ENCODE measurements at places on chromosomes 12 and 14. TPM values are rescaled to one million over a fixed set of nuclear protein-coding genes. Genes with fewer than 3 reads are reported as not detected.

The C12orf50 gene
- total RNA-seq, result not detected

DNA sequence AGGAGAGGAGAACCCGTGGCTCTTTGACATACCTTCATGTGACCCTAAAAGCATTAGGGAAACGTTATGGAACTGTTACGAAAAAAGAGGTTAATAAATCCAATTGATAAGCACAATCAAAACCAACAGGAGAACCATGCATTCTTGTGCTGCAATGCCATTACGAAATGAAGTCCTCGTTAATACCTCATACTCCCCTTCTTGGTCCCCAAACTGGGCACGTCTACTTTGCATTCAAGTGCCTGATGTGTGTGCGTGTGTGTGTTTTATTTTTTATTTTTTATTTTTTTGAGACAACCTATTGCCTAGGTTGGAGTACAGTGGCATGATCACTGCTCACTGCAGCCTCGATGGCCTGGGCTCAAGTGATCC, 150.0 kb downstream of the ETV6 start:
- DNase-seq, result no peak

- DNase-seq, result no peak
Observed at GRCh38 chr14:75604979-75605851, 26.8 kb downstream of the FLVCR2 start.

The CYP46A1 gene
- 0.02 TPM for total RNA-seq

GRCh38 chr14:60003991-60004390, 84.0 kb downstream of the LRRC9 start:
- DNase-seq, result no peak

- no peak for DNase-seq
Observed at GRCh38 chr12:54053751-54054741, at the start of gene HOXC4. HOXC4 (plus strand) TSS chr12:54053835; CDS start chr12:54053923, 88 bp downstream.

DNA sequence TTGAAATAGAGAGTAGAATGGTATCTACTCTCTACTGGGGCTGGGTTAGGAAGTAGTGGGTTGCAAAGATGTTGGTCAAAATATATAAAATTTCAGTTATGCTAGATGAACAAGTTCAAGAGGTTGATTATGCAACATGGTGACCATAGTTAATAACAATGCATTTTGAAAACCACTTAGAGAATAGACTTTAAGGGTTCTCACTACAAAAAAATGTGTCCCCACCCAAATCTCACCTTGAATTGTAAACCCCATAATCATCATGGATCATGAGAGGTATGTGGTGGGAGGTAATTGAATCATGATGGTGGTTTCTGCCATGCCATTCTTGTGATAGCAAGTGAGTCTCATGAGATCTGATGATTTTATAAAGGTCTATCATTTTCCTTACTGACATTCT, 94.0 kb downstream of the C12orf50 start:
- DNase-seq, result no peak

The PPFIBP1 gene
- total RNA-seq, result 25.3 TPM

The WDR20 gene
- 13.3 TPM for total RNA-seq

GRCh38 chr12:49336645-49337584, at the start of gene C1QL4:
C1QL4 (minus strand) TSS chr12:49337188; CDS start chr12:49336477, 711 bp downstream.
- peak; percentile 62 for DNase-seq

DNA sequence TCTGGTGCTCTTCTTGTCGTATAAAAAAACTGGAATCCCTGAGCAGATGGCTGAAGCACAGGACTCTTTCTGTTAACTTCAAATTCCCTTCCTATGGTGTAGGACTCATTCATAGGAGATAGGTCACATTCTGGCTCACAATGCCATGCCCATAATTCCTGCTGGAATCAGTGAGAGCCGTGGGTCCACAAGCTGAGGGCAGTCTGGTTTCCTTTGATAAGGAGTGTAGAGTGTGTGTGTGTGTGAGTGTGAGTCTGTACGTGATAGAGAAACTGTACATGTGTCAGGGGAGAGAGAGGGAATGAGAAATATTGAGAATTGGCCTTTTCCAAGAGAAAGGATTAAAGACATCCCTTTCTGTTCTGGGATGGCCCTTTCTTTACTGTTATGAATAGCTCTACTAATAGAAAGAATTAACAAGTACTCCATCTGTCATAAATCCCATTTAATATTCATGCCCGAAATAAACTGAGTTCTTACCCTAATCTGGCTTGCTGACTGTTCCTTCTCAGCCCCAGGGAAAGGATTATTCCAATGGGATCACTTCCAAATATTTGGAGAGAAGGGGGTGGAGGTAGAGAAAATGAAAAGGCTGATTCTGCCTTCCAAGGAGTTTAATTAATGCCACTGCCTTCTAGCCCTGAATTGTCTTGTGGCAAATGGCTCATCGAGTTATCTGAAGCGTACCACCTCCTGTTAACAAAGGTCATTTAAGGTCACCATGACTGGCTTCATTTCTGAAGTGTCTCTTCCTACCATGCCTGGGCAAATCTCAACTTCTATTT, 79.0 kb downstream of the TMX1 start:
- peak; percentile 71 for DNase-seq

GRCh38 chr12:41946106-41946505, 198.6 kb downstream of the GXYLT1 start:
- DNase-seq, result no peak

DNA sequence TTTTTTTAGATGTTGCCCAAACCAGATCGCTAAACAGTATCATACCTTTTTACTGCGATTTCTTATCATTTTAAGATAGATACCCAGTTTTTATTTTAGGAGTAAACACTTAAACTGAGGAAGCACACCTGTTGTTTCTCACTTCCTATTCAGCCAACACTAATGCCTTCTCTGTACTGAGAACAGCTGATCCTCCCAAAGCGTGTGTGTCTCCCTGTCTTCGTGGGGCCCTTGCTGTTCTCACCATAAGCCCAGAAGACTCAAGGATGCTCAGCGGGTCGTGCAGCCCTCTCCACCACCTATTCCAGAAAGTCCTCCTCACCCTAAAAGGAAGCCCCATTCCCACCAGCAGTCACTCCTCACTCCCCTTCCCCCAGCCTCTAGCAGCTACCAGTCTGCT, 14.8 kb downstream of the PPP2R5C start:
- no peak for DNase-seq

The SUOX gene
- total RNA-seq, result 17.0 TPM

The LRP1-AS gene
- total RNA-seq, result not detected

- DNase-seq, result no peak
Observed at GRCh38 chr14:75143761-75144527, 17.1 kb upstream of the NEK9 start.

The VRK1 gene
- total RNA-seq, result 46.9 TPM

The PRH2 gene
- total RNA-seq, result not detected

GRCh38 chr14:36785511-36785910, 123.9 kb downstream of the PAX9 start:
- no peak for DNase-seq

The KERA gene
- total RNA-seq, result not detected

- DNase-seq, result peak; percentile 21
Observed at GRCh38 chr12:14577344-14577743, 9.7 kb upstream of the PLBD1 start.

- DNase-seq, result peak; percentile 7
Observed at GRCh38 chr12:39006286-39006685, 100.9 kb upstream of the CPNE8 start.

GRCh38 chr14:59037620-59038019, 150.8 kb upstream of the DAAM1 start:
- DNase-seq, result no peak

GRCh38 chr14:104433401-104434213, 146.0 kb upstream of the C14orf180 start:
- no peak for DNase-seq

DNA sequence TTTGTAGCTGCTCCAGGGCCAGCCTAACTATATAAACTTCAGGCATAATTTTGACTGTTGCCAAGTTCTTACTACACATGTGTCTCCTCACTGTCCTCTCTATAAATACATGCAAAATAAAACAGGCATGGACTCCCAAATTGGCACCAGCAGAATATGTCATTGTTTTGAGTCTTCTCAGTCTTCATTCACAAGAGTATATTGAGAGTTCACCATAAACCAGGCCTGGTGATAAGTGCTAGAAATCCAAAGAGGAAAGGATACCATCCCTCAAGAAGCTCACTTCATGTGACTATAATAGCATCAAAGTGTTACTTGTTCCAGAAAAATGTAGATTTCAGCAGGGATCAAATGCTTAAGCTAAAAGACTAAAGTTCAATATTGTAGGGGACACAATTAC, 13.7 kb downstream of the GPR19 start:
- DNase-seq, result no peak

The IL22 gene
- not detected for total RNA-seq

The FOXA1 gene
- total RNA-seq, result not detected

GRCh38 chr14:31068235-31068634, 42.1 kb upstream of the STRN3 start:
- no peak for DNase-seq

- DNase-seq, result no peak
Observed at GRCh38 chr12:79191391-79191790, 326.8 kb downstream of the SYT1 start.

The SVOP gene
- not detected for total RNA-seq

GRCh38 chr12:46794593-46795190, 31.1 kb downstream of the SLC38A4 start:
- DNase-seq, result no peak

GRCh38 chr14:104064003-104064402, 21.5 kb upstream of the ASPG start:
- no peak for DNase-seq

- no peak for DNase-seq
Observed at GRCh38 chr14:74015176-74015575, 3.9 kb downstream of the ENTPD5 start.

DNA sequence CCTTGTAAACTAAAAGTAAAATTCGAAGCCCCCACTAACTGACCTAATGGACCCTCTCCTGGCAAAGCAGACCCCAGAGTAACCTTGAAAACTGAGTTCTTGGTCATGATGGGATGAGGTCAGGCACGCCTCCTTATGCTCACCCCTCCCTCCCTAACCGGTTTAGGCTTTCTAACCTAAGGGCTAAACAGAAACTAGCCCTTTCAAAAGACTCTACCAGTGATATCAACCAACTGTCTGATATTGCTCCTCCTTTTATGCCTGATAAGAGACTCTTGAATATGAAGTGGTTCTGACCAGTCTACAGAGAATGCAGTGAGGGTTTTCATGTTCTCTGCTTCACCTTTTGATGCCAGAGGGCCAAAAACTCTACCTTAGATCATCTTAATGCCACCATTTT, 4.8 kb upstream of the LPCAT3 start:
- no peak for DNase-seq

The FAM181A gene
- not detected for total RNA-seq

GRCh38 chr14:65425885-65426284, 13.4 kb downstream of the FUT8 start:
- peak; percentile 20 for DNase-seq

GRCh38 chr12:52448228-52448627, 3.7 kb downstream of the KRT6B start:
- DNase-seq, result no peak

Measured in M059J (cell line).